ENCODE measurements at places on chromosomes 4 and X.

DNA sequence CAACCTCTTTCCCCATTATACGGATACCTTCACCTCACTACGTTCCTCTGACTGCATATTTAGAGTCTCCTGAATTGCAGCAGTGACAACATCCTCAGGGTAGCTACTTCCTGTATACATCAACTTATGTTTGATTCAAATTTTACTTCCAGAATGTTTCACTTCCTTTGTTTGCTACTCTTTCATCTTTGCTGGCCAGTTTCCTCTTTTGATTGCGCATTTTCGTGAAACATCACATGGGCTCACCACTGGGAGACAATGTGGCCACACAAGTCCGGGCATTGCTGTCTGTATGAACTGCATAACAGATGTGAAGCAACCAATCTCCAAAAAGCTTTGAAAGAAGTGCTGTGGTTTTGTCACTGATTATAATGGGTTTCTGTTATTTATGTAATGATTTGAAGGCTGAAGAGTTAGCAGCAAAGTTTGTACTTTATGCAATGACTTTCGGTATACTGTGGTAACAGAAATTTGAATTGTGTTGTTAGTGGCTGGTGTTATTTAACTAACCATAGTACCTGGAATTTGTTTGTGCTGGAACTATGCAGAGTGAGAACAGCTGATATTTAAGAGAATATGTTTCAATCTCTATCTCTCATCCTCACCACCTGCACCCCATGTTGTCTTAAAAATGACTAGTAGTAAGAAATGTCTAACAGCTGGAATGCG, 7.4 kb downstream of the SNCA start:
- no peak for DNase-seq

DNA sequence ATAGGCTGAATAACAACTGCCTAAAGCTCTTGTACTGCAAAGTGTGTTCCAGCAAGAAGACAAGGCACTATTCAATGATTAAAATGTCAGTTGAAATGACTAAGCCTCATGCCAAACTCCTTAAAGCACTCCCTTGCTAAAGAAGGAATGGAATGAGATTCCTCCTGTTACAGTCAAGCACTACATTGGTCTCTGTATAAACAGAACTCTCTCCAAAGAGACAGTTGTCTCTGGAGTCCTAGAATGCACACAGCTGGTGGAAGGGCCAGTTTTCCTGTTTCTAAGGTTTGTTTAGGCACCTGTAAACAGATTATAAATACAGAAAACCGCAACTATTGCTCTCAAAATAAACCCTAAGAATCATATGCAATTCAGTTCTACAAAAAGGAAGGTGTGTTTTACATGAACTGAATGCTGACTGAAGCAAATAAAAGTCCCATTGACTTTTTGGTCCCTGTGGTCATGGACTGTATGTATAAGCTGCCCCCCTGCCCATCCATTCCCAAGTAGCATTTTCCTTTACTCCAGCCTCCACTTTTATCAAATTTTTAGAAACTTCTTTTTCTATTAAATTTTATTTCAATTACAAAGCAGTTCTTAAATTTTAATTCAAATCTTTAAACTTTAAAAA, 47.0 kb downstream of the FAT1 start:
- DNase-seq = peak; percentile 76

DNA sequence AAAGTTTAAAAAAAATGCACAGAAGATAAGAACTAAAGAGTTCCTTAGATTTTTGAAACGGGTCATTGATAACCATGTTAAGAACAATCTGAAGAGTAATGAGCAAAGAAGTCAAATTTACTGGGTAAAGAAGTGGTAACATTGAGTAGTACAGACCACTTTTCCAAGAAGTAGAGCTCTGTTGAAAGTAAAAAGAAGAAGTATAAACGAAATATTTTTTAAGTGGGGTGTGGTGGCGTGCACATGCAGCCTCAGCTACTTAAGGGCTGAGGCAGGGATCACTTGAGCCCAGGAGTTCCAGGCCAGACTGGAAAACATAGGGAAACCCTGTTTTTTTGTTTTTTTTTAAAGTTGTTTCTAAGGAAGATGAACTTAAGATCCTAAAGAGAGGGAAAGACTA, 68.5 kb downstream of the UBA6 start:
- no peak for DNase-seq

GRCh38 chr4:187166886-187167512, 443.3 kb upstream of the FAT1 start:
- no peak for DNase-seq

- no peak for DNase-seq
These were observed 8.8 kb upstream of the TLL1 start for GRCh38 chr4:165864271-165864670.

DNA sequence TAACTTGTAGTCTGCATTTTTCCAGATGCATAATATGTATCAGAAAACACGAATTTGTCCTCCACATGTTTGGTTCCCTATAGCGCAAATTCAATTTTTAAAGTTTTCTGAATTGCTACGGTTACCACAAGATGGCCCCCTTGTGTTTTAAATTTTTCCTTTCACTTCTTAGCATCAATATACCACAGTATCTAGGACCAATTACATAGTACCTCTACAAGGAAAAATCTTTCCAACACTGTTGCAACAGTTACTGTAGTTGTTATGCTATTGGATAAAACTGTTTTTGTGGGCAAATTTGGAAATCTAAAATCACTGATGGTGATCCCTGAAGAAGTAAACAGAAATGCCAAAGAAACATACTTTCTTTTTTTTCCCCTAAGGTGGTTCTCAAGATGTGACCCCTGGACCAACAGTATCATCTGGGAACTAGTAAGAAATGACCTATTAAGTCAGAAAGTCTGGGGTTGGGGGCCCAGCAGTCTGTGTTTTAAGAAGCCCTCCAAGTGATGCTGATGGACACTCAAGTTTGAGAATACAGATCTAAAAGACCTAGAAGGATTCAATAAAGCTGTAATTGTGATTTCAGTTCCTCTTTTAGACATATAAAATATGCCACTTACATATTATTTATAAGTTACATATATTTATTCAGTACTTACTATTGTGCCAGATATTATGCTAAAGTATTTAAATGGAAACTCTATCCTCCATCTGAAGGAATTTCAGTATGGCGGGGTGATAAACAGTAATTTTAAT, 3.1 kb downstream of the ZGRF1 start:
- DNase-seq = no peak

- DNase-seq = no peak
These were observed 5.2 kb upstream of the PCDH10 start for GRCh38 chr4:133143775-133144430.

DNA sequence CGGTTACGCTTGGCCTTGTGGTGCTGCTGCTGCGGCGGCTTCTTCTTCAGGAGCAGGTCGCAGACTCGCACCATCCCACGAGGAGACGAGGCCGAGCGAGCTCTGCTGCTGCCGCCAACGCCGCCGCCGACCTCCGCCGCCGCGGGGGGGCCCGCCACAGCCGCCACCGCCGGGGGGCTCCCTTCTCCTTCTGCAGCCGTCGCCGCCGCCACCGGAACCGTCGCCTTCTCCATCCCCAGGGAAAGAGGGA, 237 bp downstream of the ANKRD17 start:
- no peak for DNase-seq

GRCh38 chr4:158580064-158580463, 58.4 kb downstream of the RXFP1 start:
- DNase-seq = no peak

DNA sequence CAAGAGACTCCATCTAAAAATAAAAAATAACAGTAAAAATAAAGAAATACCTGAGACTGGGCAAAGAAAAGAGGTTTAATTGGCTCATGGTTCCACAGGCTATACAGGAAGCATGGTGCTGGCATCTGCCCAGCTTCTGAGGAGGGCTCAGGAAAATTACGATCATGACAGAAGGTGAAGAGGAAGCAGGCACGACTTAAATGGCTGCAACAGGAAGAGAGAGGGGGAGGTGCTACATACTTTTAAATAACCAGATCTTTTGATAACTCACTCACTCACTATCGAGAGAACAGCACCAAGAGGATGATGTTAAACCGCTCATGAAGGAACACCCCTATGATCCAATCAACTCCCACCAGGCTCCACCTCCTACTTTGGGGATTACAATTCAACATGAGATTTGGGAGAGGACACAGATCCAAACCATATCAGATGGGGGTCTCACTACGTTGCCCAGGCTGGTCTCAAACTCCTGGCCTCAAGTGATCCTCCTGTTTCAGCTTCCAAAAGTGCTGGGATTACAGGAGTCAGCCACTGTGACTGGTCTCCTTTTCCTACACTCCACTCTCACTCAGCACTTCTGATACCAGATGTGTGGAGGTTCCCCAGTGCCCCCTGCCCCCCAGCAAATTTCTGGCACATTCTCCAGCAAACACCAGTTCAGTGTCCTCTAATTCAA, 11.9 kb upstream of the ZNF157 start:
- no peak for DNase-seq

DNA sequence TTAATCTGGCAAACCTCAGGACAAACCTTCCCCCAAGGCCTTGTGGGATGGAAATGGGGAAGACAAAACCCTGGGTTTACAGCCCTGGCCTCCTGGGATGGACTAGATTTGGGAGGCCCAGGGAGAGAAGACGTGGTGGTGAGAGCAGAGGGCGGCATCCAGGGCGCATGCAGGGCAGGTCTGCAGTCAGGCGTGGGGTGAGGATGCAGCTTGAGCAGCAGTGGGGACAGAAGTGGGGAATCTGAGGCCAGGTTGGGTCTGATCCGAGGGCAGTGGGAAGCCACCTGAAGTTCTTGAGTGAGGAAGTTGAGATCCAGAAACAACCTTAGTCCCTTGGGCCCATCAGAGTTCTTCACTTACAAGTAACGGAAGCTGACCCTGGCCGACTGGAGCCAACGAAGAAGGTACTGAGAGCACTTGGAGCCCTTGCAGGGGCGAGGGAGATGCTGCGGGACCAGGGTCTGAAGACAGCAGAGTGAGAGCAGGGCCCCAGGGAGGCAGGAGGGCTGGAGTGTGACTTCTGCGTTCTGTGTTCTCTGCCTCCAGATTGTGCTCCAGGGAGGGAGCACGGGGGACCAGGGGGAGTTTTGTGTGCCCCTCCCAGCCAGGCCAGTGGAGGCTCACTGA, 42.0 kb upstream of the GPR78 start:
- DNase-seq = no peak

DNA sequence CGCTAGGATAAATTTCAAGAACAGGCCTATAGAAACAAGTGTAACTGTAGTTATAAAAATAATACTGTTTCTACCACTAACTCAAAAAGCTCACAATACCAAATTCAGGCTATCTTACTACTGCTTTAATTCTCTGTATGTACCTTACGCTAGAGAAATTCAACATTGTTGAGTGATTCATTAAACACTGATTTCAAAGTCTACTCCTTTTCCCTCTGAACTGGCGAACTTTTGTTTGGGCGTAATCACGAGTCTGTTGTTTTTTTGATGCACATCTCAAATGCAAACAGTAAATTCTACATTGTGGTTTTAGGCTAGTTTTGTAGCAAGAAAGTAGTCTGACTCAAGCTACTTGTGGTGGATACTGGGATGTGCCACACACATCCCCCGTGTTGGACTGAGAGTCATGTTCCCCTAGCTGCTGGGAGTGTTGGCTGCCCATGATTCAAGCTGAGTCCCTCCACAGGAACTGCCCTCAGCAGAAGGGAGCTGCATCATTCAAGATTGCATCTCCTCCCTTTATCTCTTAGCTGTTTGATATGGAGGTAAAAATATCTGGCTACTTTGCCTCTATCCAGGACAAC, 406.1 kb downstream of the RAPGEF2 start:
- peak; percentile 65 for DNase-seq

All from skeletal muscle cell (primary cell).